Brain pericyte (primary cell): ENCODE measurements at places on chromosomes 5 and 9.

DNA sequence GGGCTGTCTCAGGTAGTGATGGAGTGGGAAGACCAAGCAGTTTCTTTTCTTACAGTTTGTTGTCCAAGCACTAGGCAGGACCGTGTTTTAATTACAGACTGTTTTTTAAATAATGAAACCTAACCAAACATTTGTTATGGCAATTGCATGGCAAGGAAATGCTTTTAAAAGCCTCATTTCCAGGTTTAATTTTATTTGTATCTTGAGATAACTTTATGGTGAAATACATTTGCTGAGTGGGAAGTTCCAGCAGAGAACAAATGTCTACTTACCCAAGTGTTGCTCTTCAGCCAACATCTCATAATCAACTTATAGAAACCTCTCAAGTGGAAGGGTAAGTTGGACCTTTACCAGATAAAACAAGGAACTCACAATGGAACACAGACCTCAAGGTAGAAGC, 11.8 kb upstream of the LHFPL2 start:
- DNase-seq: no peak

- no peak for DNase-seq
Measured at GRCh38 chr5:154466671-154467070, 11.4 kb downstream of the HAND1 start.

GRCh38 chr5:172149073-172149472, 39.0 kb downstream of the STK10 start:
- DNase-seq: no peak

- DNase-seq: no peak
Measured at GRCh38 chr9:110146373-110146772, 61.6 kb downstream of the C9orf152 start.

- no peak for DNase-seq
Measured at GRCh38 chr5:144205141-144205551, 34.5 kb downstream of the KCTD16 start.

DNA sequence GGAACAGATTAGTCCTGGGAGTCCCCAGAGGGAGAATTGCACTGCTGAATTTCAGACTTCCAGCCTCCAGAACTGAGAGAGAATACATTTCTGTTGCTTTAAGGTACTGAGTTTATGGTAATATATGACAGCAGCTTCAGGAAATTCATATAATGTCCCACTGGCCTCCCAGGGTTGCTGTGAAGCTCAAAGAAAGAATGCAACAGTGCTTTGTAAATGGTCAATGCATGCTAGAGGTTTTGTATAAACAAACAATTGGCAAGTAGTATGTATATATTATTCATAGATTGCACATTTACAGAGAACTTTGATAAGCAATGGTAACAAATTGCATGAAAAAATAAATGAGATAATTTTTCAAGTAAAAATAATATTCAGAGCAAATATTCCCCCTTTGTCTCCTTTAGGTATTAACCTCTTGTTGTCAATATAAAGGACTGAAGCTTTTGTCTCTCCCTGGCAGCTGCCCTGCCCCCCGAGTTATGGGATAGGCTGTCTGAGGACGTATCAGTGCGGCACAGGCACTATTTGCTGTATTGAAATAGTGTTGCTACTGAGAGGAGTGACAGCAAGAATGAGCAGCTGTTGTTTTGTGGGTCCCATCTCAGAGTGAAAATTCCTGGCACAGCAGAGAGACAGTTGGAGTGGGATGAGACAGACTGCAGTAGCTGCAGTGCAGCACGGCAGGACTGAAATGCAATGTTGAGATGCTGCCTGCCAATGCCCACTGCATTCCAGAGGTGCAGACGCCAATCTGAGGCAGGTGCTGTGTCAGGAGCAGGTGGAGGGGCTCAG, 194.2 kb upstream of the GLRA1 start:
- no peak for DNase-seq

GRCh38 chr9:136527721-136528710, 17.8 kb downstream of the NOTCH1 start:
- no peak for DNase-seq

- DNase-seq: no peak
Measured at GRCh38 chr9:99054581-99054980, 50.3 kb upstream of the TGFBR1 start.
